PC-9 (cell line): ENCODE measurements at places on chromosomes 12 and 14.

- DNase-seq = peak; percentile 37
Measured at GRCh38 chr12:89016970-89017778, 335.1 kb downstream of the DUSP6 start.

- DNase-seq = no peak
Measured at GRCh38 chr12:27965411-27965810, 7.1 kb downstream of the PTHLH start.

- no peak for DNase-seq
Measured at GRCh38 chr12:106234449-106234848, 13.4 kb downstream of the CKAP4 start.

- no peak for DNase-seq
Measured at GRCh38 chr14:77372304-77372841, 4.5 kb downstream of the TMED8 start.

- no peak for DNase-seq
Measured at GRCh38 chr12:42373669-42374068, 47.7 kb downstream of the PPHLN1 start.

GRCh38 chr14:99377951-99378350 lies 102.7 kb downstream of the SETD3 start:
- DNase-seq = no peak

DNA sequence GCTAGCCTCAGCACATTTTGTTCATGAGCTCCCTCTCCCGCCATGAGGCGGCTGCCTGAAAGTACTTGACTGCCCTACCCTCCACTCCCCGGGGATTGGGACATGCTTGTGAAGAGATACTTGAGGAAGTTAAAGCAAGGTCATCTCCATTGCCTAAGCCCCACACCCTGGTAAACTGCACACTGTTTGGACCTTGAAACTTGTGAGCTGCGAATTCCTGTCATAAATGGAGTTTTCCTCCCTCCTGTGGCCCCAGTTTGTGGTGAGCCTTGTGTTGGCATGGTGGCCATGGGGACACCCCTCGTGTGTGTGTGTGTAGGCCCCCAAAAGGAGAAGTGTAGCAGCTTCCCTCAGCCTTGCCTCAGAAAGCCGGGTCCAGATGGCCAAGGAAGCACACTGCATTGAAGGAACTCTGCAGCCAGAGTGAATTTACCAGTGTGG lies 395.5 kb downstream of the ZFP36L1 start:
- no peak for DNase-seq

DNA sequence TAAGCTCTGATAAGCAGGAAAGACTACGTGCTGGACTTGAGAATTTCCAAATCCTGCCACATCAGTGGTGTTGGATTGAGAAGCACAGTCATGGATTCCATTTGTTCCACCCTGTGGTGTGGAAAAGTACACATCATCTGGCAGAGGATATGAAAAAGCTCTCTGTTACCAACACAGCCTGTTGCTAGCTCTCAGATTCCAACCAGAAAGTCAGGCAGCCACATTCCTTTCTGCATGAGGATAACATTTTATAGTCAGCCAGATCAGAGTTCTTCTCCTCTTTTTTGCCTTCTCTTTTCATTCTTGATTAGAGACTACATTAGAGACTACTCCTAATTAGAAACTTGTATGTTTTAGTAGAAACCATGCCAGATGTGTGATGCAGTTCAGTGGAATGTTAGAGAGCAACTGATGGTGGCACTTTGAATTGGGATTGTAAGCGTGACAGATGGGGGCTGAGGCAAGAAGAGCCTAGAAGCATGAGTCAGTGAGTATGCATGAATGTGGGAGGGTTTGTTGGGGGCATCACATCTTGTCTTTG lies 61.2 kb upstream of the STXBP6 start:
- peak; percentile 80 for DNase-seq

GRCh38 chr14:101442451-101442850 lies 118.8 kb upstream of the DIO3 start:
- no peak for DNase-seq

DNA sequence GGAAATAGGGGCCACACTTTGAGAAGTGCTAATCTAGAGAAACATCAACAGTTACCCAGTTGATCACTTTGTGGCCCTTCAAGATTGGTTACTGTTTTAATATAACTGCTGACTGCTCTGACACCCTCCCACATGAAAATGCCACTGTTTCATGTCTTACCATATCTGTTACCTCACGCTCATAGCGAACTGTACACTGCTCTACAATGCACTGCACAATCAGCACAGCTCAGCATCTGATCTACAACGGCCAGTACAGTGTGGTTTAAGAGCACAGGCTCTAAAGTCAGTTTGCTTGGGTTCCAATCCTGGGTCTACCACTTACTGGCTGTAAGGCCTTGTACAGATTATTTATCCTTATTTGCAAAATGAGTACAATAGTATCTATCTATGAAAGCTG lies 39.1 kb downstream of the SPPL3 start:
- DNase-seq = no peak

DNA sequence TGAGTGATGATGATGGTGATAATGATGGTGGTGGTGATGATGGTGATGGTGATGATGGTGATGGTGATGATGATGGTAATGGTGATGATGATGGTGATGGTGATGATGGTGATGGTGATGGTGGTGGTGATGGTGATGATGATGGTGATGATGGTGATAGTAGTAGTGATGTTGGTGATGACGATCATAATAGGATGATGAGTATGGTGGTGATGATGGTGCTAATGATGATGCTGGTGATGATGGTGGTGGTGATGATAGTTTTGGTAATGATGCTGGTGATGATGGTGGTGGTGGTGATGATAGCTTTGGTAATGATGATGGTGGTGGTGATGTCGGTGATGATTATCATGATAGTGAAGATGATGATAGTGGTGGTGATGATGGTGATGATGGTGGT lies 171.5 kb upstream of the SFSWAP start:
- DNase-seq = no peak

DNA sequence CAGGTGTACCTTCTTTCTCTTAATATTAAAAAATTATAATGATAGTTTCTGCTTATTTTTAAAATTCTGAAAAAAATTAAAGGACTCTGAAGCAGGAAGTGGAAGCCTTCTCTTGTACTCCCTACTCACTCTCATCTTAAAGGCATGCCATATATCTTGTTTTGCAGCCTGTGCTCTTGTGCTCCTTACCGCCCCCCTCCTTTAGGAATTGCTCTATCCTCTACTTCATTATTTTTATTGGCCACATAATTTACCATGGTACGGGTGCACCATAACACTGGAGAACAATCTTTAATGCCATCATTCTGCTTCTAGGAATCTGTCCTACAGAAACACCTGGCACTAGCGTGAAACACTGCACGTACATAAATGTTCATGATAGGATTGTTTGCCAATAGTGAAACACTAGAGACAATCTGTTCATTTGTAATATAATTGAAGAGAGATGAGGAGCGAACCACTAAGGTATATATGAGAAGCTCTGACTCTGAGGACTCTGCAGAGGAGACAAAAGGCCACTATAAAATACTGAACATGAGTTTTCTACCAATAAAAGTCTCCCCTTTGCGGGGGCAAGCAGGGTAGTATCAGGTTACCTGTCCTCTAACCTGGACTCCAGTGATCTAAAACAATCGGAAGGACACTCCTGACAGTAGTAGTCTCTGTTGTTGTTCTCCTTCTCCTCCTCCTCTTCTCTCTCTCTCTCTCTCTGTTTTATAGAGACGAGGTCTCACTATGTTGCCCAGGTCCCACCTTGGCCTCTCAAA lies 6.3 kb upstream of the NYNRIN start:
- DNase-seq = peak; percentile 90

- DNase-seq = no peak
Measured at GRCh38 chr14:88706425-88706824, 86.3 kb downstream of the EML5 start.

DNA sequence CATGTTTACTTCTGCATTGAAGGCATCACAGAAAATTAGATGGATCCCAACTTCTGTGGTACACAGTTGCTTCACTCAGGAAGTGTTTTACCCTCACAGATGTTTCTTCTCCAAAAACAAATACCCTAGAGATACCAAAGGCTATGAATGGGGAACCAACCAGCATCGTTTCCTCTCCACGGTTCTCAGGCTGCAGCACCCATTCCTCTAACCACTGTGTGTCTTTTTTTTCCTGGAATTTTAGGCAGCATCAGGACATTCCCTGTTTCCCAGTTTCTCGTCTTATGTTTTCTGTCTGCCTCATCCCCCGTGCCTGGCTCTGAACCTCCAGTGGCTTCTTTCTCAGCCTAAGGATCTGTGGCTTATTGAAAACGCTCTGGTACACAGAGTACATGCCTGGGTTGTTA lies 72.0 kb upstream of the TBX5 start:
- DNase-seq = no peak

GRCh38 chr14:105146181-105146975 lies 22.2 kb downstream of the JAG2 start:
- DNase-seq = no peak

GRCh38 chr12:108856170-108856427 lies 1.3 kb downstream of the SSH1 start:
- no peak for DNase-seq

DNA sequence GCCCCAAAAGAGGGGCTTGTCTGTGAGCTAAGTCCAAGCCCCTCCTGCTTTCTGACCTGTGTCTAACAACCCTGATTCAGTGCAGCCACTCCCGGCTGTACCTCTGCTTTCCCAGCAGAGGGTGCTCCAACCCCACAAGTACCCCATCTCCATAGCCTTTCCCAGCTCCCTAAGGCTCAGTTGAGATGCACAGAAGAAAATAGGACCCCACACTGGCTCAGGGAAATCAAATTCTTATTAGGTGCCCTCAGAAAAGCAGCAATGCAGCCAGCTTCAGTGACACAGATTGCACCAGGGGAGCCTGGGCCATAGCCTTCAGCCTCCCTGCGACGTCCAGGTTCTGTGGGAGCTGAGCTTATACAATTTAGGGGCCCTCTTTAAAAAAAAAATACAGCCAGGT lies 49.9 kb downstream of the LRRC74A start:
- DNase-seq = peak; percentile 87

DNA sequence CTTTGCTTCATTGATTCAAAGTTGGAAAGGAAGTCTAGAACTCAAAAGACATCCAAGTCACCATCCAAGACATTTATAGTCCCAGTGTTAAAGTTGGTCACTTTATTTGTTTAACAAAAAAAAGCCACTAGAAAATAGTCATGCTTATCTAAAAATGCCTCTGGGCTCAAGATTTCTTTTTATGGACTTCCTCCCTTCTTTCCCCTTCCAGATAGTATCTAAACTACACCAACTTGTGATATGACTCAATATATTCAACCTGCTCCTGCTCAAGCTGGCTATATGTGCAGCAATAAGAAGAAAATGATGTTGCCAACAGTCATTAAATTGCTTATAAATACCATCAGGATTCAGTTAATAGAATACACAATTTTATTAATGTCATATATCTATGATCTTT lies 1177.1 kb downstream of the FLRT2 start:
- no peak for DNase-seq

DNA sequence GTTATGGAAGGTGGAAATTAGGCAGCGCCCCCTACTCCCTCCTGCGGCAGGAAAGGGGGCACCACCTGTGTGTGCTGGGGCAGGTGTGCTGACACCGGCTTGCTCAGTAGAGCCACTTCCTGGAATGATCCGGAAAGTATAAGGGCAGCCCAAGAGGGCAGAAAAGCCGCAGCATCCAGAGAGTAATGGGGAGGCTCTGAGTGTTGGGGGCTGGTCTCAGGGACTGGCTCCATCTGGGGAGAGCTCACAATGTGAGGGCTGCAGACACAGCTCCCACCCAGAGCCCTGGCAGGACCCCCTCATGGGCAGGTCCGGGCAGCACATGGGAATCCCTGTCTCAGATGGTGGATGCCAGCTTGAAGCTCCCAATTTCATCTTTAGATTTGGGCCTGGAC lies 187.6 kb upstream of the C14orf180 start:
- no peak for DNase-seq

DNA sequence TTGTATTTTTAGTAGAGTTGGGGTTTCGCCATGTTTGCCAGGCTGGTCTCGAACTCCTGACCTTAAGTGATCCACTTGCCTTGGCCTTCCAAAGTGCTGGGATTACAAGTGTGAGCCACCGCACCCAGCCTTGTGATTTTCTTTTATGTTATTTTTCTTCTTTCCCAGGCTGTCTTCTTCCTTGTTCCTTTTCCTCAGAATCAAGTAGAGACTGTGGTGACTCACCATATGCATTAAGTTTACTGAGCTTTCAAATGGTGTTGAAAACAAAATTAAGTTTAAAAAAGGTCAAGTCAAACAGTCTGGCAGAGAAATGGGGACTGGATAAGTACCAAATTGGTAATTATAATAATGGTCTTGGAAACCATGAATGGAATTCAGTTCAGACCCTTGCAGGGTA lies 5.7 kb downstream of the ARPC3 start:
- DNase-seq = no peak

DNA sequence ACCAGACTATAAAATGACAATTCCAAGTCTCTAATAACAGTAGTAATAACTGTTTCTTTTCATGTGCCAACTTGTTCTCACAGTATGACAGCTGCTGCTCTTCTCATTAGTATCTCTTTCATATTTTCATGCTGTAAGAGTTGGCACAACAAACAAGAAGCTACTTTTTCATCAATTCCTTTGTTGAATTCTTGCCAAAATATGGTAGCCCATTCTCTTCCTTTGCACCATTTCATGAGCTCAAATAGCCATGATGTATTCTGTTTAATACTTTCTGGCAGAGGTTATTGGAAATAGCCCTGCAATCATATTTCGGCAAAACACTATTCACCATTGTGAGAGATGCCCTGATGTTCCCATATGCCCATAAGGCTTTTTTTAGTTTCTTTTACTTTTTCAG lies 1100.7 kb downstream of the TRHDE start:
- no peak for DNase-seq

DNA sequence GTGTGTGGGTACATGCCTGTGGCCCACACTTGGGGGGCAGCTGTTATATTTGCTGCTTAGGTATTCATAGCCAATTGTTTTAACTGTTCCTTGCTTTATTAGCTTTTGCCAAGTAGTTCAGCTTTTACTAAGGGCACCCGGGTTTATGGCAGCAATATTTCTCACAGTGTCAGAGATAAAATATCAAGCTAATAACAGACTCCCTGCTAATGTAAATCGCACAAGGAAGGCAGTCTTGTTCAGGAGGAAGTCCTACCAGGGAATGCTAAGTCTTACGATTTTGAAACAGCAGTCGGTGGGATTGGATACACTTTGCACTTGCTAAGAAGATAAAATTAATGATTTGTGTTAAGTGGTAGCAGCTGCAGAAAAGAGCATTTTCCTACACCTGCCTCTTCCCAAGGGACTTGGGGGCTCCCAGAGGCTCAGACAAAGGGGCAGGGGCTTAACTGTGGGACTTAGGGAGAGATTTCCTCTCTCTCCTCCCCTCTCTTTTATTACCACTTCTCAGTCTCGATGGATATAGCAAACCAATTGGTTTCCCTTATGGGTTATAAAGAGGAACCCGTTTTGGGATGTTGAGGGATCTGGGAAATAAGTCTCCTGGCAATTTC lies 175.1 kb downstream of the NRXN3 start:
- no peak for DNase-seq

GRCh38 chr14:77955816-77956484 lies 156.0 kb downstream of the ADCK1 start:
- DNase-seq = no peak

- DNase-seq = no peak
Measured at GRCh38 chr12:3077572-3078081, 448 bp downstream of the TSPAN9 start.

GRCh38 chr12:5557906-5558305 lies 126.0 kb downstream of the NTF3 start:
- DNase-seq = no peak

GRCh38 chr12:121465921-121466793 lies 66.2 kb downstream of the RNF34 start:
- no peak for DNase-seq
